ENCODE measurements at places on chromosomes 16 and 17. TPM values are rescaled to one million over a fixed set of nuclear protein-coding genes. Genes with fewer than 3 reads are reported as not detected.

Gene CEP112
- total RNA-seq: 41.6 TPM

Gene CCL8
- total RNA-seq: not detected

Gene CDK3
- total RNA-seq: 3.1 TPM

Gene NPIPA8
- 12.3 TPM for total RNA-seq

Gene TMEM204
- 1.2 TPM for total RNA-seq

Gene VAT1L
- not detected for total RNA-seq

Gene KRT9
- total RNA-seq: not detected

Gene CA7
- not detected for total RNA-seq

Gene KRTAP4-1
- total RNA-seq: not detected

Gene VTN
- total RNA-seq: 0.08 TPM

Gene SLFN13
- 0.69 TPM for total RNA-seq

Gene GPRC5C
- total RNA-seq: not detected

Measured in SJCRH30 (cell line).